ENCODE measurements at places on chromosomes 5 and 9.

- DNase-seq, result no peak
These were observed 3.1 kb downstream of the GCNT1 start for GRCh38 chr9:76462126-76462525.

GRCh38 chr5:35198075-35198474 is 32.2 kb downstream of the PRLR start:
- DNase-seq, result no peak

GRCh38 chr5:180070756-180071530 is 616 bp downstream of the RNF130 start:
- peak; percentile 67 for DNase-seq

DNA sequence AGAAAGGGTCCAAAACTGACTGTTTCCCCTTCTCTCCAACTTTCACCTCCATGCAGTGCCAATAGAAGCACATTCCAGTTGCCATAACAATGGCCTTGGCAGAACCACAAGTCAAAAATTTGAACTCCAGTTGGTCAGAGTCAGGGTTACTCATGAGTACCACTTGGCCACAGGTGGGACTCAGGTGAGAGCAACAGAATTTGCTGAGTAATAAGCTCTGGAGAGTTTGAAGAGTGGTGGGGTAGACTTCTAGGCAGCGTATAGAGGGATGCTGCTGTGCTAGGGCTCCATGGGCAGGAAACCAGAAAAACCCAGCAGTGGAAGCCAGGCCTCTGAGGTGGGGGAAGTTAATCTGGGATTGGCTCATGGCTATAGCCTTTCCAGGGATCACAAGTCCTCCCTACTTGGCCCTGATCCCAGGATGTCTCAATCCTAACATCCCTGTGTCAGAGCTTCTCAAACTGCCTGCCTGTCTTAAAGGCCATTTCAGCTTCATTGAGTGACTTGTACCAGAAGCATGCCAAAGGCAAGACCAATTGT is 30.2 kb downstream of the SNX18 start:
- DNase-seq, result no peak

Data from activated CD4-positive, alpha-beta T cell treated with anti-CD3 and anti-CD28 coated beads, Interleukin-2, amount 10 ng/mL, durations not matched to agents 24 days and 14 days (primary cell).